CMK (cell line): ENCODE measurements at places on chromosomes 6 and 20.

DNA sequence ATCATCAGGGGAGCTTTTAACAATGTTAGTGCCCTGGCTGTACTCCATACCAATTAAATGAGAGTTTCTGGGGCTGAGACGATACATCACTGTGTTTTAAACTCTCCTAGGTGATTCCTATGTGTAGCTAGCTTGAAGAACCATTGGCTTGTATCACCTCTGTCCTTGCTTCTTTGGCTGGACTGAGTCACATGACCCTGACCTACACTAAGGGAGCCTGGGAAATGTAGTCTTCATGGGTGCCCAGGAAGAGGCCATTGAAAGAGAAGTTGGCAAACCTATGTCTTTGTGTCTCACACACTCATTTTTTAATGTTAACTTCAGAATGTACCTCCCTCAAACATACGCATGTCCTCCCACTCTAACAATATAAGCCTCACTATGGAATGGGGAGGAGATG is 506.6 kb downstream of the DHX35 start:
- no peak for DNase-seq

- no peak for DNase-seq
These were observed 430.4 kb downstream of the TBC1D32 start for GRCh38 chr6:120903836-120904235.

- no peak for DNase-seq
These were observed 100.8 kb downstream of the TULP4 start for GRCh38 chr6:158413028-158413427.

DNA sequence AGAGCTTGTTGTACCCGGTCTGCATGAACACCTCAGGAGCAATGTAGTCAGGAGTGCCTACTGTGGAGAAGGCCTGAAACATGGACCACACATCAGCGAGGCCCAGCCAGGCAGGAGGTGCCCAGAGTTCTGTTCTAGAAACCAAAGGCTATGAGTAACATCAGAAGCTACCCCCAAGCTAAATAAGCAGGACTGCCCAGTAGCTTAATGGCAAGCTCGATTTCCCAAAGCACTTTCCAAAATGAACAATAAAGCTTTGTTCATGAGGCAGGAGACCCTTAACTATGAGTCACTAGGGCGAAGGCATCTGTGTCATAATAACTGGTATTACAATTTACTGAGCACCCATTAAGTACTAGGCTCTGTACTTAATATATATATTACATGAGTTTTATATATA is 47.4 kb downstream of the STK38 start:
- no peak for DNase-seq

DNA sequence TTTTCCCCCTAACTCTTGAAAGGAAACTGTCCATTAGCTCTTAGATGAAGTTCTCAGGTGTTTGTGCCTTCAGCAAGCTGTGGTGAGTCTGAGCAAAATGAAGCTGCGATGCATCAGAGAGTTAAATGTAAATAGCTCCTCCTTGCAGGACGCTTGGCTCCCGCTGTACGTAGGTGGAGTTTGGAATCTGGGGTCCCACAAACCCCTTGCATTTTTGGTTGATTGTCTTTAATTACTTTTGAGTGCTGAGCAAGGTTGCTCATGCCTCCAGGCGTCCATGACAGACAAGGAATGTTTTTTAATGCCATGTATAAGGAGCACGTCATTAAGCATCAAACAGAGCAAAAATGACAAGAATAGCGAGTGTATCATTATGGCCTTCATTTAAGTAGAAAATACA is 300.5 kb downstream of the TFAP2C start:
- no peak for DNase-seq

DNA sequence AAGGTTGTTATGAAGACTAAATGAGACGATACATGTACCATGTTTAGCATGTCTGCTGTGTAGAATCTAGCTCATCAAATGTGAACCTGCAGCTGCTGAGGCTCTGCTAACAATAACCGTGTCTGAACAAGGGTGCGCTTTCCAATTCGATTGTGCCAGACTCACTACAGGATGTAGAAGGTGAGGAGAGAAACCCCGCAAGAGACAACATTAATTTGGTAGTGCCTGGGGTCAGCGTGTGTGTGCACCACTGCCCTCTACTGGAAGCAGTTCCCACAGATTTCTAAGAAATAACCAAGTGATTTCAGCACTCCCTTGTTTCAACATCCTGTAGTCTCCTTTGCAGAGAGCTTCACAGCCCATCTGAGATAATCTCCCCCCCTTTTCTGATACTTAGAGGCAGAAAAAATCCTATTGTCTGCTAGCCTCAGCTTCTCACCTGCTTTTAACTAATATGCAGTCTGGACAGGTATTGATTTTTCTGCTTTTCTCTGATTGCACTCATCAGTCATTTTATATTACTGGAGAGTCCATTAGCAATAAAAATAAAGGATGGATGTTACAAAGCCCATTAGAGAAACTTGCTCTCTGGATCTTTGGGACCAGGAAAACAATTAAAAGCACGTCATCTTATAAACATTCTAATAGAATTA is 96.7 kb upstream of the BACH2 start:
- no peak for DNase-seq
